ENCODE measurements at places on chromosomes 16 and 17.

DNA sequence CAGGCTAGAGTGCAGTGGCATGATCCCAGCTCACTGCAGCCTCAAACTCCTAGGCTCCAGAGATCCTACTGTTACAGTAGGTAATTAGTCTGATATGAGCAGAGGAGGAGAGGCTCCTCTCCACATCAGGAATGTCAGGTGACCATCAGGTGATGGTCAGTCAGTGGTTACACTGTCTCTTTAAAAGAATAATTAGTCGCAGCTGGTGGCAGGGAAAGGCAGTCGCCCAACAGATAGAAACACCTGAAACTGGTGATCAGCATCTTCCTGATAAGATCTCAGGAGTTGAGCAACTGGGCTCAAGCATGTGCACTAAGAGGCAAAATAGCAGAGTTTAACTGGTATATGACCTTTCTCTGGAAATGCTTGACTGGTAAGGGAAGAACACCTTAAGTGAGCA lies 21.5 kb upstream of the ABCA5 start:
- DNase-seq, result no peak

DNA sequence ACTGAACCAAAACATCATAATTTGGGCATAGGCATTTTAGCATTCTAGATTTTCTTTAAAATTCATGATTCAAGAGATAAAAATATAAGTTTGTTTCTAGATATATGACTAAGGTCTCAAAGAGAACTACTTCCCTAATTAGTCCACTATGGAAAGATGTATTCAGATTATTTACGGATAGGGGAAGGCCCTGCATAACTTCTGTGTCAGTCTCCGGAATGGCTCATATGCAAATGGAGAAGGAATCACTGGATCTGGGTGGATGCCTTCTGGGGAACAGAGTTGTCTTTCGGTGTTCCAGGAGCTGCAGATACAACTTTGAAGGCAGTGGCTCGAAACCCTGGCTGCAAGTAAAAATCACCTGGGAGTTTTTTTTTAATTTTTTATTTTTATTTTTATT lies 17.1 kb upstream of the WFIKKN2 start:
- DNase-seq, result no peak

DNA sequence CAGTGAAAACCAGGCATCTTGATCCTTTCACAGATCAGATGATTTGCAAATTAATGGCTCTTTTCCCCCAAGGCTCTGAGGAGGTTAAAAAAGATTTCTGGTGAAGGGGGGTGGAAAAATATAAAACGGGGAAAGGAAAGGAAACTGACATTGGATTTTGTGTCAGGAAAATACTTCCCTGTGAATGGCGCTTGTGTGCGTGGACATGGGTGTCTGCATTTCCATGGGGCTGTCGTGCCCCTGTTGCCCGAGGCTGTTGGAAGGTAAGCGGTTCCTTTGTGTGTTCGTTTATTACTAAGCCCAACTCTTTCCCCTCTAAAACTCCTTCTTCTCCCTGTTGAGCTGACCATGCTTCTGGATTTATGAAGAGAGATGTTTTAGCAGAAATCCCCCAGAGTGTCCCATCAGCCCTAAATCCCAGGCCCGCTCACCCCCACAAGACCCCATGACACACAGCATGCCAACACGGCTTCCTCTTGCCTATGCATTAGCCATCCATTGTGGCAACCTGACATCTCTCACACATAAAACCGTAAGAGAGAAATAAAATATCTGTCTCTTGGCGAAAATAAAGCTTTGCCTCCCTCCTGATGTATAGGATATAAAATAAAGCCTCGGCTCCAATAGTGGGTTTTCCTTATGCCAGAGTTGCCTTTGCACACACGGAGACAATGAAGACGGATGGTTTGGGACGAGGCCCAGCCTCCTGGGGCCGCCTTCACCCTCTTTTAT lies 7.3 kb upstream of the LHX1 start:
- no peak for DNase-seq

DNA sequence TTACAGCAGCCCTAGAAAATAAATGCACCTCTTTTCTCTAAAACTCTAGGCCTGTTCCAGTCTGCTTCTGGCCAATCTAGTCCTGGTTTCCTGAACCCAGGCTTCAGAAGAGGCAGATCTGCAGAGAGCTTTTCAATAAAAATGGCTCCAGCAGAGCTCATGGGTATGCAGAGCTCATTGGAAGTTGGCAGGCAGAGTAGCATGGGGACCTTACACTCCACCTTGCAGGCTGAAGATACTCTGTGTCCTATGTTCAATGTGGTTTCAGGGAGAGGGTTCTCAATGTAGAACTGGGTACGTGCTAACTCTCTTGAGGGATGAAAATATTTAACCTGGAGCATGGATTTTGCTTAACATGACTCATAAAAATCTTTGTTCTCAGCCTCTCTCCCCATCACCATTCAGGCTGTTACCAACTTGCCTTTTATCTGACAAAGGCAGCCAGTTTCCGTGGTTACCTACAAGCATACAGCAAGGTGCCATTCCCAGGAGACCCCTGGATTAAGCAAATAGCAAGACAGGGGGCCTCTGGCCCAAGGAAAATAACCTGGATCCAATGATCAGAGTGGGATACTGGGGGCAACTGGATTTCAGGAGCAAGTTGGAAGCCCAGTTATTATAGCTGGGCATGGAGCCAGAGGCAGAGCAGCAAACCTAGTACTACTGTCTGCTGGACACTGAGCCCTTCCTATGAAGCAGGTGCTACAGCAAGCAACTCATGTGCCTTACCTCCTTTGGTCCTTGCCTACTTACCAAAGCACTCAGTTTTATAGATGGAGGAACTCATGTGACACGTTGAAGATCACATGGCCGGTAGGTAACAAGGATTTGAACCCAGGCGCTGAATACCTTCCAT lies 98.2 kb upstream of the DHX40 start:
- peak; percentile 7 for DNase-seq

- DNase-seq, result no peak
Observed at GRCh38 chr17:4598776-4599504, 14.6 kb downstream of the SMTNL2 start.

DNA sequence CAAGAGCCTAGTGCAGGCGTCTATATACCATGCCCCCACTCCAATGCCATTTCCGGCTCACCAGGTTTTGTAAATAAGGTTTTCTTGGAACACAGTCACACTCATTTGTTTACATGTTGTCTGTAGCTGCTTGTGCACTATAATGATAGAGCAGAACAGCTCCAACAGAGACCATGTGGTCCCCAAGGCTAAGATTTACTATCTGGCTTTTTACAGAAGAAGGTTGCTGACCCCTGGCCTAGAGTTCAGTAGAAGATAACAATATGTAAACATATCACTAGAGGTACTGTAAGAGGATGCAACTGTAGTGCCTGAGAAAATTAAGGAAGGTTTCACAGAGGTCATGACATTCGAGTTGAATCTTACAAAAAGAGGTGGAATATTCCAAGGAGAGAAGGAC lies 66.3 kb downstream of the CACNG1 start:
- no peak for DNase-seq

- peak; percentile 65 for DNase-seq
Observed at GRCh38 chr17:58046239-58047094, 36.8 kb upstream of the DYNLL2 start.

- peak; percentile 80 for DNase-seq
Observed at GRCh38 chr17:70310221-70310672, 140.9 kb downstream of the KCNJ2 start.

- no peak for DNase-seq
Observed at GRCh38 chr16:57126411-57126810, 34.0 kb downstream of the CPNE2 start.

- DNase-seq, result peak; percentile 58
Observed at GRCh38 chr16:9258423-9259051, 167.1 kb downstream of the HAPSTR1 start.

- DNase-seq, result no peak
Observed at GRCh38 chr16:14365200-14365851, 264.7 kb downstream of the PARN start.

DNA sequence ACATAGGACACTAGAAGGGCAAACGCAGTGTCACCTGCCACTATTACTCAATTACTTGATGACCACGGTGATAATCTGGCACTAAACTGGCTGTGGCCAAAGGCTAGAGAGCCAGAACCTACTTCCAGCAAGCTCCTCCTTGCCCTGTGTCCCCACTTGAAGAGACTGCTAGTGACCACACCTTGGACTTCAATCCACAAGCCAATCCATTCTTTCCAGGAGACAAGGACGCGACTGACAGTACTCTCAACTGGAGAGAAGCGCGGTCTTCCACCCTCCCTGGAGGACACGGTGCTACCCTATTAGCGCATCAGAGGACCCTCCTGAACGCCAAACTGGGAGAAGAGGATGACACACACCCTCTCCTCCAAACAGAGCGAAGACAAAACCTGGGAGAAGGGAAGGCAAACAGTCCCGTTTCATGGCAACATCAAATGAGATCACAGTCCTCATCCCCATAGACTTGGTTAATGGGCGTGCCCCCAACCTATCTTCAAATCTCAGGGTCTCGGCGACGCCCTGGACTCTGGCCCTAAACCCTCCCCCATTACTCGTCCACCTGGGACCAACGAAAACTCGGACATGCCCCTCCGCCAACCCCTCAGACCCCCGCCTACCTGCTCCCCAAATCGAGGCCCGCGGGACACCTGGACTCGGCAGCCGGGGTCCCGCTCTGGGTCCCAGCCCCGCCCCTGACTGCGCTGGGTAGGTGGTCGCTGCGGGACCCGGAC lies 508 bp downstream of the FLCN start:
- DNase-seq, result peak; percentile 46

GRCh38 chr16:50611332-50611934 lies 63.2 kb downstream of the NKD1 start:
- DNase-seq, result peak; percentile 14

- DNase-seq, result peak; percentile 50
Observed at GRCh38 chr17:51741458-51741857, 417.1 kb downstream of the CA10 start.

DNA sequence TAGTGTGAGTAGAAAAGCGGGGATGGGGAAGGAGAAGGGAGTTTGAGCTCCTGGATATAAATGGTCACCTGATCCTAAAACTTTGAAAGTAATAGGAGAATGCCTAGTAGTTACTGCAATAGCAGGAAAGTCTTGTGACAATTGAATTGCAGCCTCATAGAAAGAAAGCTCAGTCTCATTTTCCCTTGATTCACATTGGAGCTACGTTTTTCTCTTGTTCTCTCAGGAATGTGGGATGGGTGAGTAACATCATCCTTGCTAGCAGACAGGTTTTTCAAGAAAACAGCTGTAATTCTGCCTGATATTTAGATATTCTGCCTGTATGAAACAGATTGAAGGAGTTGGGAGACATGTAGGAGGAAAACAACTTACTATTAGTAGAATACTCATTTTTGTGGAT lies 25.3 kb downstream of the SF3B3 start:
- DNase-seq, result no peak

DNA sequence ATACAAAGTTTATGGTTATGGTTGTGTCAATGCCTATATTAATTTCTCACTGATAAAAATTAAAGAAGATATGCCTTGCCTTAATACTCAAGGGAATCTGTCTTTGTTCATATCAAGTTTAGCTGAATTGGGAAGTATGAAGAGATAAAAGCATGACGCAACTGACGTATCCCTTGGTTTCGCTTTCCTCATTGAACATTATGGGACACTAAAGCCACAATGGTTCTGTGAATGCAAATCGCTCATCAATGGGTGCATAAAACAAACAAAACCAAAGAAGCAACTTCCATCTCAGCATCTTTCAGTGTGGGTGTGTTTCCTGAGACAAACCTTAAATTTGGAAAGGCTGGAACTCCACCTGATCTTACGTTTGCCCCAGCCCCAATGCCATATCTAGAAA lies 108.2 kb downstream of the NPIPB5 start:
- no peak for DNase-seq

- peak; percentile 61 for DNase-seq
Observed at GRCh38 chr17:42456223-42457106, 2.2 kb upstream of the ATP6V0A1 start.

DNA sequence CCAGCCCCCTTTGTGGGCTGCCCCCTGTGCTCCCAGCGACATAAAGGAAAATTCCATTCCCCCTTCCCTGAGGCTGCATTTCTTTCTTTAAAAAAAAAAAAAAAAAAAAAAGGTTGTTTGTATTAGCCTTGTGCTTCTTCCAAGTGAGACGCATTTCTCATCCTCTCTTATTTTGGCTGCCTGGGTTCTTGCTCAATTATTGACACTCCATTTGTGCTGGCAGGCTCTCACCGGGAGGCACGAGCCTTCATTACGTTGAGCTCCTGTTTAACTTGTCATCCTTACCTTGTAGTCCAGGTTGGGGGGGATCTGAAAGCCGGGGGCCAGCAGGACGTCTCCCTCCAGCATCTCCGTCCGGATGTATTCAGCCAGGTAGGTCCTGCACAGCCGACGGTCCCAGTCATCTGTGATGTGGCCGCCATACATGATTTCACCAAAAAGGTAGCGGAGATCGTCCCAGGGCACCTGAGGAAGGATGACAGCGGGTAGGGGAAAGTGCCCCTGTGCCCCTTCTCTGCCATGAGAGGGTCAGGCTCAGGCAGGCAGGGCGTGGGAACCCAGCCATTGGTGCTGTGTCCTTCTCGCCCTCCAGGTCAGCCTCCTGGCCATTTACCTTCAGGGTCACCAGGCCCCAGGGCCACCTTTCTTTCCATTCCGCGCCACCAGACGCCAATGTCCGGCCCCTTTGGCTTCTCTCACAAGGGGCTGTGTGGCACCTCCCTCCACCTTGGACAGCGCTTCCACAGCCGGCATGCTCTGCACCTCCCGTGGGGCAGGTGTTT lies 50.6 kb downstream of the PGS1 start:
- no peak for DNase-seq

- DNase-seq, result no peak
Observed at GRCh38 chr17:17088541-17089525, 46.6 kb downstream of the MPRIP start.

DNA sequence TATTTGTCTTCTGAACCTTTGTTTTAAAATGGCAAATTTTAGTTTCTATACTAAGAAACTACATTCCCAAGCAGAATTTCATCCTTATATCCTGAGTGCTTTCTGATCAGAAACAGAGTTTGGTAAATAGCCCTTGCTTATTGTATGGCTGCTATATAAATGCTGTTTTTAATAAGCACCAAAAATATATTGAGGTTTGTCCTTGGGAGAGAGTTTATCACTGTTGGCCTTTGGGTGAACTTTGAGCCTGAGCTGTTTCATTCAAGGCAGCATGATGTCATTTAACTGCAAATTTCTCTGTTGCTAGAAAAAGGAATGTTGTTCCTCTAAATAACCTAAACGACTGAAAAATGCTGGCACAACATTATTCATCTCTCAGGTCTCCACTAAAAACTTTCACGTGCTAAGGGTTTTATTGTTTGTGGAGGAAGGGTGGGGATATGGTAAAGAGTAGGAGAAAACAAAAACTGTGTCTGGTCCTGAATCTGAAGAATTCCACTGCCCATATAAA lies 334.3 kb upstream of the TBX2 start:
- DNase-seq, result peak; percentile 64

GRCh38 chr16:65117811-65118448 lies 3.9 kb downstream of the CDH11 start:
- peak; percentile 88 for DNase-seq
